NCI-H526 treated with DMSO at 0.1 percent for 48 hours (cell line): ENCODE measurements at places on chromosomes 5 and 9.

DNA sequence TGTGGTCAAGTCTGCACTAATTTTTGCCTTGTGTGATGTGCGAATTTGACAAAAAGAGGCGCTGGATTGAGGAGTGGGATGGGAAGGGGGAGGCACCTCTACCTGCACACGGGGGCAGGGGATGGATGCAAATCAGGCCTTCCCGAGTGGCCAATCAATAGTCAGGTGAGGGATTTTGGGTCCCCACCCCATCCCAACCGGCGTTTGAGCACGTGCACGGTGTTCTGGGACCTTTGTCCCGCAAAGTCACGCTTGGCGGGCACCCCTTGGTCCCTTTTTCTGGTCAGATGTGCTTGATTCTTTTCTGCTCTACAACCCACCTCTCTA lies 685 bp upstream of the ADAMTS19 start:
- no peak for DNase-seq

GRCh38 chr9:70873506-70873905 lies 247.9 kb downstream of the TRPM3 start:
- DNase-seq = no peak

GRCh38 chr5:158234323-158235158 lies 375.6 kb upstream of the CLINT1 start:
- no peak for DNase-seq

DNA sequence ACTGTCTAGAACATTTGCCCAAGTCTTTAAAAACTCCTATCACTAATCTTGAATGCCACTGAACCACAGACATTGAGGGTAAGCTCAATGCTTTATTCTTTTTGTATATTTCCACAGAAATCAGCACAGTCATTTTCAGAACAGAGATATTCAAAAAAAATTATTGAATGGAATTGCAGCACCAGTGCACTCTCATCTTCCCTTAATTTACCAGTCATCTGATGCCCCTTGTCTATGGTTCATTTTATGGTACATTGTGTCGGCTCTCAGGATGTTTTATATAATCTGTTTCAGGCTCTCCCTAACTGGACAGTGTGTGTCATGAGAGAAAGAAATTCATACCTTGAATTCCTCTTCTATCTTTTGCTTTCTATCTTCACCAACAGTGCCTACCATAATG lies 158.4 kb upstream of the NR4A3 start:
- no peak for DNase-seq

DNA sequence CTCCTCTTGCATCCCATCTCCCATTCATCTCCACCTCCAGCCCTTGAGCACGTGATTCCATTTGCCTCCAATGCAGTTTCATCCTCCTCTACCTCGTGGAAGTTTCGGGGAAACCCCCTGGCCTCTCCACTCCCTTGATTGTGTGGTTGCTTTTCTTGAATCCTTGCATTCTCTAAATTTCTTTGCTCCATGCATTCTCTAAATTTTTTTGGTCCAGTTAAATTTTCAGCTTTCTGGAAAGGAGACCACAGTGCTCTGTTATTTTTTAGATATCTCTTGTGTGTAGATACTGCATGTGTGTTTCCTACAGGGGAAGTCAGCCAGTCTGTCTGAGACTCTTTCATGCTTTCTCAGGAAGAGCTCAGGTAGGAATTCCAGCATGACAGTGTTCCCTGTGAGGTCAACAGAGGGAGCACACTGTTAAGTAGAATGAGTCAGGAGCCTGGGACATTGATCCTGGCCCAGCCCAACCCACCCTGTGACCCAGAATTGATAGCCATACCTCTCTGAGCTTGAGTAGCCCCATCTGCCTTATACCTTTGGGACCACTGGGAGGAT lies 52.8 kb downstream of the AMBP start:
- DNase-seq = no peak

DNA sequence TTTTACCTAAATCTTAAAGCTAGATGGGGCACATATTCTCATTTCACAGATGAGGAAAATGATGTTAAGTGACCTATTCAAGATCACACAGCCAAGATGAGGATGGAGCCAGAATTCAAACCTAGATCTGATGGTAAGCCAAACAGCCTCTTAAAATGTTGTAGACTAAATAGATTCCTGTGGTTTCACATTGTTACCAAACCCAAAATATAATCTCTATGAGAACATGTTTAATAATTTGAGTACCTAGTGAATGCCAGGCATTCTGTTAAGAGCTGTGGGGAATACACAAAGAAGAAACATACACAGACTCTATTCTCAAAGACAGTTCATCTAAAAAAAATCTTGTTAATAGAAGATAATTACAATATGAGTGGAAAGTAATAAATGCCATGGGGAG lies 25.2 kb downstream of the HOMER1 start:
- no peak for DNase-seq

DNA sequence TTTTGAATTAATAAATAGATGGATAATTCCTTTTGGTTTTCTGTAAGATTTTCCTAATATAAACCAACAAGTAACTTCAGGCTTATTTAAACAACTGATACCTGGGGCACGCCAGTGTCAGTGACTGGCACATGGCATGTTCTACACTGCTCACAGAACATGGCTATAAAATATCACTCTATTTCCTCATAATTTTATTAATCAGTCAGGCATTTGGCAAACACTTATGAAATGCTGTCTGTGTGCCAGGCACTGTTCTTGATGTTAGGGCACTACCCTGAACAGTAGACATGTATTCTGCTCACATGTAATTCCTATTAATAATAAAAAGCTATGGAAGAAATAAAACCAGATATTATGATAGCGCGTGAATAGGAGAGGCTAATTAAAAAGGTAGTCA lies 661.0 kb downstream of the DTWD2 start:
- no peak for DNase-seq

DNA sequence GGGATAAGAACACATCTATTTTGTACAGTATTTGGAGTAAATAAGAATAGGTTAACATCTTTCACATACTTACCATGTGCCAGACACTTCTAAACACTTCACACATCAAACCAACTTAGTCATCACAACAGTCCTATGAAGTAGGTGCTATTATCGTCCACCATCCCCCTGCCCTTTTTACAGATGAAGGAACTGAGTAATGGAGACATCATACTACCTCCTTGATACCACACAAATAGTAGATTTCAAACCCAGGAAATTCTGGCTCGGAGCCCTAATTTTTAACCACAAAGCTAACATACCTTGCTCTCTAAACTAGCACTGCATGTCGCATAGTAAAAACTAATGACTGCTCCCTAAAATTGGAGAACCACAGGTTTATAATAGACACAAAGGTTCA lies 4.2 kb upstream of the ZNF366 start:
- no peak for DNase-seq
